Stimulated activated CD8-positive, alpha-beta memory T cell treated with anti-CD3 and anti-CD28 coated beads, Interleukin-2, amount 100 ng/mL, for 48 hours (primary cell): ENCODE measurements at places on chromosomes 12 and 14.

GRCh38 chr12:132296063-132296462 is 33.3 kb downstream of the GALNT9 start:
- DNase-seq, result no peak

DNA sequence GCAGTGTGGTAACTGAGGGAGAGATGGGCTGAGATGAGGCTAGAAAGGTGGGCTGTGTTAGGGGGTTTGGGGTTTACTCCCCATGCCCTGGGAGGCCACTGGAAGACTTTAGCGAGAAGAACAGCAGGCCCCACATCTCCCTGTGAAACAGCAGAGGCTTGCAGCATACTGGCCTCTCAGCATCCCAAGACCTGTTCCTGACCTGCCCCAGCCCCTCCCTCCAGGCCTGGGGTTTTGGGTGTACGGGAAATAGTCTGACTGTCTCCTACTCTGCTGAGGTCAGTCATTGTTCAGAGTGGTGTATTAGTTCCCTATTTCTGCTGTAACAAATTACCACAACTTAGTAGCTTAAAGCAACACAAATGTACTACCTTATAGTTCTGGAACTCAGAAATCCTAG is 103.5 kb upstream of the HIF1A start:
- no peak for DNase-seq

- DNase-seq, result no peak
These were observed 24.3 kb downstream of the RERG start for GRCh38 chr12:15196678-15197505.

GRCh38 chr12:73421832-73422231 is 1115.8 kb upstream of the ATXN7L3B start:
- DNase-seq, result no peak

DNA sequence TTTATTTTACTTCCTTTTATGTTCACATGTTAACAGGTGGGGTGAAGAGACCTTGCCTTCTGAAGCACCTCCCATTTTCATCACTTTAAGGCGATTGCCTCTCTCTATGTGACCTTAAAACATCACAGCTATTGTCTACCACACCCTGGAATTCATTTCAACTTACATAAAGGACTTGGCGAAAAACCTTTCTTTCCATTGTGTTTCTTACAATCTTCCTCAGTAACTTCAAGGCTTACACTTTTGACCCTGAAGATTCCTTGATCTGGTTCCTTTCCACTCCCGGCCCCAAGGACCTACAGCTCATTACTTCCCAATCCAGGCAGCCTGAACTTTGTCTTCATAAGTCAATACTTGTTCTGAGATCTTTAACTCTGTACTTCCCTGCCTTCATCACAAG is 443.3 kb downstream of the ADAMTS20 start:
- DNase-seq, result no peak

DNA sequence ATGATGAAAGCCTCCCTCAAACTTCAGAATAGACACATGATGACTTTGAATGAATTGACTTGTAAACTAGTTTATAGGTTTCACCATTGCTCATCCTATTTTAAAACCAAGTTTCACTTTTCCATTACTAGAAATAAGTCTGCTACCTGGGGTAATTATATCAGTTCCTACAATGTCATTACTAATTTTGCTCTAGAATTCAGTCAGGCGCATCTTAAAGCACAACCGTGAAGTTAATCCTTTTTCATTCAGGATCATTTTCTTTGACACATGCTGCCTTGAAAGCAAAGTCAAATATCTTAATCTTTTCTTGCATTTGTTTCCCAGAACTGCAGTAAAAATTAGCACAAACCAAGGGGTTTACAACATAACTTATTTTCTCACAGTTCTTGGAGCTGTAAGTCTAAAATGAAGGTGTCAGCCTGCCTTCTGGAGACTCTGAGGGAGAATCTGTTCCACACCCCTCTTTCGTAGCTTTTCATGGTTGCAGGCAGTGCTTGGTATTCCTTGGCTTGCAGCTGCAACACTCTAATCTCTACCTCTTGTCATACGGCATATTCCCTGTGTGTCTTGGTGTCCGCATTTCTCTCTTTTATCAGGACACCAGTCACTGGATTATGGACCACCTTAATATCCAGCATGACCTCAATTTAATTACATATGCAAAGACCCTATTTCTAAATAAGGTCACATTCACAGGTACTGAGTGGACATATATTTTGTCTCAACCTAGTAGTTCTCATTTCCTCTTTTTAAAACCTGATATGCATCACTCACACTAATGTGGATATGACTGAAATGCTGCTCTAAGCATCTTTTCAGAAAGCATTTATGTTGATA is 114.3 kb upstream of the PDZRN4 start:
- DNase-seq, result no peak
